Stromal cell of bone marrow (primary cell): ENCODE measurements at places on chromosomes 16 and 17.

GRCh38 chr16:88019821-88020515, 68.7 kb downstream of the BANP start:
- no peak for DNase-seq

DNA sequence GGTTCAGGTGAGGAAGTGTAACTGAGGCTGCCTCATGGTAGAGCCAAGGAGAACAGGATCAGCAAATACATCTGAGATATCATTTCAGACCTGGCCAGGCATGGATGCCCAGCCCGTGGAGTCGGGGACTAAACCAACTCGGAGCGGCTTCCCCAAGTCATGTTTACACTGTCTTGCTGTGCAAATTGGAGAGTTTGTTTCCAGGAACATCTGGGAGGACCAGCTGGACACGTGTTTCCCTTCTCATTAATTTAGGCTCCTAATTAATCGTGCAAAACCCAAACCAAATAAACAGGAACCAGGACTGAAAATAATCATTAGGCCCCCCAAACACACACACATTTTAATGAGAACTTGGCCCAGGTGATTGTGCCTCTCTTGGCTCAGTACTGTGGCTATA, 70.9 kb upstream of the SALL1 start:
- DNase-seq: no peak

DNA sequence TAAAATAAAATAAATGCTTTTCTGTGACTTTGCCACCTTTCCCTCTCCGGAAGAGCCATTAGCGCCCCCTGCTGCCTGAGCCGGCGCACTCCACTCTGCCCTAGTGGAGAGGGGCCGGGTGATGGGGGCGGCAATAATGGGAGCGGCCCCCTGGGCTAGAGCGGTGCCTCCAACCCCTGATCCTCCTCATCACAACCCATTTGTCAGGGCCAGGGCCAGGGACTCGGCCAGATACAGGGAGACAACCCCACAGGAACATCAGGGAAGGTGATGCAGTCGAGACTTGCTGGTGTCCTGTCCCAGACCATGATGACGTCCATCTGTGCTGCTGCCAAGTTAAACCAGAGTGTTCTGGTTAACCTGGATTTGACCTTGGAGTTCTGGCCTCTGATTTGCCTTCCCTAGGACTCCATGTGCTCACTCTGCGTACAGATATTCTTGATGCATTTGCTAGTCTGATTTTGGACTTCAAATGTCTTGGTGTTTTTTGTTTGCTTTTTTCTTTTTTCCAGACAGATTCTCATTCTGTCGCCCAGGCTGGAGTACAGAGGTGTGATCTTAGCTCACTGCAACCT, 46.1 kb upstream of the BPTF start:
- no peak for DNase-seq

DNA sequence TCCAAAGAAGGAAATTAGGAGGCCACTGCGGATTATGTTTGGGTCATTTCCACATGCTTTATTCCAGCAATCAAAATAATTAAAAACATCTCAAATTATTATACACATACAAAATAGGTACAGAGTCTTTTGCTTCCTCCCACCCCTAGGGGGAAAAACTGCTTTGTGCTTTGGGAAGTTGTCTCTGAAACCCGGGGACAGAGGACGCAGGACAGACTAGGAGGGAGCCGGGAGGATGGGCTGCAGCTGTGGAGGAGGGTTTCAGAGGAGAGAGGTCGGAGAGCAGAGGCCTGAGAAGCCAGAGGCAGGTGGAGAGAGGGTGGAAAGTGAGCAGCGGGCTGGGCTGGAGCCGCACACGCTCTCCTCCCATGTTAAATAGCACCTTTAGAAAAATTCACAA, 17.4 kb downstream of the COL1A1 start:
- no peak for DNase-seq

- no peak for DNase-seq
Measured at GRCh38 chr17:13690806-13691205, 89.1 kb upstream of the HS3ST3A1 start.

- DNase-seq: no peak
Measured at GRCh38 chr17:72177738-72178137, 56.9 kb downstream of the SOX9 start.

DNA sequence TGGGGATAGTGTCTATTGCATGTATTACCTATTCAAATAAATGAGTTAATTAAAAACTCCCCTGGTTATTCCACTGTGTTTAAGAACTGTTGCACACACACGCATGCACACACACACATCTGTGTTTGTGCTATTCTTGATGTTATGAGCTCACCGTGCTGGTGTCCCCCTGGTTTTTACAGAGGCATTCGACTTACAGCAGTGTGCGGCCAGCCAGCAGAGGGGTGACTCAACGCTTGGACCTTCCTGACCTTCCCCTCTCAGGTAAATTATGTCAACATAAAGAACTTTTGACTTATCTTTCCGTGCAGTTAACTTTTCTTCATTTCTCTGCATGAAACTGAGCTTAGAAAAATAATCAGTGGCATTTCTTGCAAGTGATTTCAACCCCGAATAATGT, 214.0 kb downstream of the LGALS9B start:
- DNase-seq: no peak

GRCh38 chr17:81223762-81224130, 981 bp upstream of the CEP131 start:
- no peak for DNase-seq

- DNase-seq: no peak
Measured at GRCh38 chr17:37098910-37099664, 150.3 kb downstream of the AATF start.

DNA sequence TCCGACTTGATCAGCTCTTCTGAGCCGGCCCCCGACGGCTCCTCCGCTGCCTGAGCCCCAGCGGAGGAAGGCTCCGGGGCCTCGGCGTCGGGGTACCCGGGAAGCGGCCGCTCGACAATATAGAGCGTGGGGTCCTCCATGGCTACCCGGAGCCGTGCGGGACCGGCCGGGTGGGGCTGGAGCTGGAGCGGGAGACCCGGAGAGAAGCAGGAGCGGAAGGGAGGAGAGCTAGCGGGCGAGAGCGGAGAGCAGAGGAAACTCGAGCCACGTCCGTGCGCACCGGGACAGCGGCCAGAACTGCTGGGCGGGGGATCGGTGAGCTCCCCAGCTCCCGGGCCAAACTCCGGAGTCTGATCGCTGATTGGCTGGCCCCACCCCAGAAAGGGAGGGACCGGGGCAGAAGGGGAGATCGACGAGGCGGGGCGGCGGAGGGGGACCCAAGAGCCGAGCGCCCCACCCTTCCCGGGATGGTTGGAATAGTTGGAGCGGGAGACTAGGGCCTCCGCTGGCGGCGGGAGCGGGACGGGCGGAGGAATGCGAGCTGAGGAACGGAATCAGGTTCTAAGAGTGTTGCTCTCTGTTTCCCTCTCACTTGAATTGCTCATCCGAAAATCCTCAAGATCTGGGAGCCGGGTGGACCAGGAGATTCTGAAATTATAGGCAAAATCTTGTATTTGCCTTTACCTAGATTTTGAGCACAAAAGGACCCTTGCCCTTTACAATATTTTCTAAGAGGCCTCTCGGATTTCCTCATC, at the start of gene CAVIN1:
TSS of gene CAVIN1 (minus strand) at position 299 of the 755 bp plus-strand sequence. CDS start at position 140, 159 bp downstream.
- DNase-seq: peak; percentile 99

DNA sequence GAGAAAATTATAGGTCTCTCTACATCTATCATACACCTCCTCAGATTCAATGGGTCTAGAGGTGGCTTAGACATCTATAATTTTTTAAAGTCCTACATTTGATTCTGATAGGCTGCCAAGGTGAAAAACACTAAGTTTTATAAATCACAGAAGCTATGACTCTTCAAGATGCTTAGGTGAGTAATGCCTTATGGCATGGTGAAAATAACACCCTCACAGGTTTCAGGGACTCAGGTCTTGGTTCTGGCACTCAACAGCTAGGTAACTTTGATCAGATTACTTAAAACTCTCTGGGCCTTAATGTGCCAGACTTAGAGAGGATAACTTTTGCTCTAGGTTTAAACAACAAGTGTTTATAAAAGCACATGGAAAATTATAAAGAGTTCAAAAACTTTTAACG, 2.0 kb upstream of the COX10 start:
- DNase-seq: no peak

- DNase-seq: no peak
Measured at GRCh38 chr17:74149597-74150427, 53.7 kb upstream of the RPL38 start.

DNA sequence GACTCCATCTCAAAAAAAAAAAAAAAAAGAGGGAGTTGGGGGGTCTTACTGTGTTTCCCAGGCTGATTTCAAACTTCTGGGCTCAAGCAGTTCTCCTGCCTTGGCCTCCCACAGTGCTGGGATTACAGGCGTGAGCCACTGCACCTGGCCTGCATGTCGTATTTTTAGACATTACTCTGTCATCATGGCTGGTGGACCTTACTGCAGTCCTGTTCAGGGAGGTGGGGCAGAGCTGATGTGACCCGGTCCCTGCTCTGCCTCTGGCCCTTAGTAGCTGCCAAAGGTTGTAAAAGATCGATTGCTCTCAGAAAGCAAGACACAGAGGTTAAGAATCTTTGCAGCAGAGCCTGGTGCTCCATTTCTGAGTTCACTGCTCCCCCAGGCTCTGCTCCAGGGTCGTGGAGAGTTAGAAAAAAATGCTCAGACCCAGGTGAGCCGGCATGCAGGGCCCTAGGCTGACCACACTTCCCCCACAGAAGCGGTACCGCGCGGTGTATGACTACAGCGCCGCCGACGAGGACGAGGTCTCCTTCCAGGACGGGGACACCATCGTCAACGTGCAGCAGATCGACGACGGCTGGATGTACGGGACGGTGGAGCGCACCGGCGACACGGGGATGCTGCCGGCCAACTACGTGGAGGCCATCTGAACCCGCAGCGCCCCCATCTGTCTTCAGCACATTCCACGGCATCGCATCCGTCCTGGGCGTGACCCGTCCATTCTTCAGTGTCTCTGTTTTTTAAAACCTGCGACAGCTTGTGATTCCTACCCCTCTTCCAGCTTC, 7.1 kb upstream of the LASP1NB start:
- no peak for DNase-seq

- DNase-seq: no peak
Measured at GRCh38 chr16:81843683-81844082, 64.6 kb downstream of the PLCG2 start.

- no peak for DNase-seq
Measured at GRCh38 chr16:30184096-30184890, 891 bp downstream of the CORO1A start.

DNA sequence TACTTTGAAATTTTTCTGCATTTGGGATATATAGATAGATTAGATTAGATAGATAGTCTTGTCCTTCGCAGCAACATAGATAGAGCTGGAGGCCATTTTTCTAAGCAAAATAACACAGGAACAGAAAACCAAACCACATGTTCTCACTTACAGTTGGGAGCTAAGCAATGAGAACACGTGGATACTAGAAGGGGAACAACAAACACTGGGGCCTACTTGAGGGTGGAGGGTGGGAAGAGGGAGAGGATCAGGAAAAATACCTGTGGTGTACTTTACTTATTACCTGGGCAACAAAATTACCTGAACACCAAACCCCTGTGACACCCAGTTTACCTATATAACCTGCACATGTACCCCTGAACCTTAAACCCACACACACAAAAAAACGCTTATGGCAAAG, 14.3 kb downstream of the PRKAR1A start:
- no peak for DNase-seq

GRCh38 chr16:87860553-87861299, 8.6 kb downstream of the SLC7A5 start:
- no peak for DNase-seq

GRCh38 chr17:77140878-77141767, at the start of gene SEC14L1:
Gene SEC14L1, plus strand, starts transcription at chr17:77140969. Its CDS starts 2,628 bp downstream, at chr17:77143597.
- no peak for DNase-seq

GRCh38 chr16:83682868-83683235, 124.9 kb upstream of the HSBP1 start:
- DNase-seq: no peak

DNA sequence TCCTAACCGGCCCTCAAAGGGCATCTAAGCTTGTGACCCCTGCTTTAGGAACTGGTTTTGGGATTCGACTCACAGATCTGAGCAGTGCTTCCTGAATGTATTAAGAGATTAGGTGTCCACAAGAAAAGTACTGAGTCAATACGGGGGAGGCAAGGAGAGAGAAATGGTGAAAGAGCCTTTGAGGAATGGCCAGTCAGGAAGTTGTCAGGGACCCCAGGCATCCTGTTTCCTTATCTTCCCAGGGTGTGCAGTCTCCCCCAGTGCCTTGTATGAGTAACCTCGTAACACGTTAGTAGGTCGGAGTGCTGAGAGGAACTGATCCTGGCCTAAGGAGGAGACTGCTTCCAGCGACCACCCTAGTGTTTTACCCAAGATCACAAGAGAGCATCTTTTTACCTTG, 16.4 kb upstream of the TMED6 start:
- DNase-seq: no peak

- DNase-seq: no peak
Measured at GRCh38 chr17:22337467-22337866, 645.1 kb downstream of the KCNJ18 start.

DNA sequence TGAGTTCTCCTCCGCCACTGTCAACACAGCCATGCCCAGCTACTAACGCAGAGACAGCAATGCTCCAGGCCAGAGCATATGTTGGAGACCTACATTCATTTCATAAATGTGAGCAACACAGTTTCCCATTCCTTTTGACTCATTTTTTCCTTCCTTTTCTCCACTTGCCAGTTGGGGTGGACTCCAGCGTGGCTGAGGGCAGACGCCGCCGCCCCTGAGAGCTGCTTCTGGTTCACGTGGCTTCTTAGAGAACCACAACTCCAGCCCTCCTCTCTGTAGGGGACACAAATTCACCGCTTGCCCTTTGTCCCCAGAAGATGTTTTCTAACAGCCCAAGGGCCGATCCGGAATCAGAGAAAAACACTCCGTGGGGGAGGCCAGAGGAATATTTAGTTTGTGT, 45.8 kb upstream of the ZCCHC14 start:
- DNase-seq: peak; percentile 89

- peak; percentile 75 for DNase-seq
Measured at GRCh38 chr16:87963400-87963799, 12.2 kb downstream of the BANP start.

GRCh38 chr16:30149250-30149930, 26.4 kb upstream of the MAPK3 start:
- no peak for DNase-seq

DNA sequence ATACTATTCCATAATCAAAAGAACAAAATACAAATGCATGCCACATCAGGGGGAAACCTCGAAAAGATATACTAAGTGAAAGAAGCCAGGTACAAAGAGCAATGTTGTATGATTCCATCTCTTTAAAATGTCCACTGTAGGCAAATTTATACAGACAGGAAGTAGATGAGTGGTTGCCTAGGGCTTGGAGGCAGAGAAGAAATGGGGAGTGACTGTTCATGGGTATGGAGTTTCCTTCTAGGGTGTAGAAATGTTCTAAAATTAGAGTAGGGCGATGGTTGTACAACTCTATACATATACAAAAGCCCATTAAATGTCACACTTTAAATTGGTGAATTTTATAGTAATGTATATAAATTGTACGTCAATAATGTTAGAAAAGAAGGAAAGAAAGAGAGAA, 128.1 kb downstream of the MAF start:
- no peak for DNase-seq

GRCh38 chr16:60432472-60432871, 1603.8 kb downstream of the CDH8 start:
- no peak for DNase-seq

DNA sequence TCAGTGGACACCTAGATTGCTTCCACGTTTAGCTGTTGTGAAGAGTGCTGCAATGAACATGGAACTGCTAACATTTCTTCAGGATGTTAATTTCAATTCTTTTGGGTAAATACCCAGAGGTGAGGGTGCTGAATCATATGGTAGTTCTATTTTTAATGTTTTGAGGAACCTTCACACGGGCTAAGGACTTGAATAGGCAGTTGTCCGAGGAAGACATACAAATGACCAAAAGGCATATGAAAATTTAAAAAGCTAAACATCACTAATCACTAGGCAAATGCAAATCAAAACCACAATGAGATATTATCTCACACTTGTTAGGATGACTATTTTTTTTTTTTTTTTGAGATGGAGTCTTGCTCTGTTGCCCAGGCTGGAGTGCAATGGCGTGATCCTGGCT, 173.3 kb downstream of the PRKCB start:
- DNase-seq: no peak
